ENCODE measurements at places on chromosomes 1 and 21.

DNA sequence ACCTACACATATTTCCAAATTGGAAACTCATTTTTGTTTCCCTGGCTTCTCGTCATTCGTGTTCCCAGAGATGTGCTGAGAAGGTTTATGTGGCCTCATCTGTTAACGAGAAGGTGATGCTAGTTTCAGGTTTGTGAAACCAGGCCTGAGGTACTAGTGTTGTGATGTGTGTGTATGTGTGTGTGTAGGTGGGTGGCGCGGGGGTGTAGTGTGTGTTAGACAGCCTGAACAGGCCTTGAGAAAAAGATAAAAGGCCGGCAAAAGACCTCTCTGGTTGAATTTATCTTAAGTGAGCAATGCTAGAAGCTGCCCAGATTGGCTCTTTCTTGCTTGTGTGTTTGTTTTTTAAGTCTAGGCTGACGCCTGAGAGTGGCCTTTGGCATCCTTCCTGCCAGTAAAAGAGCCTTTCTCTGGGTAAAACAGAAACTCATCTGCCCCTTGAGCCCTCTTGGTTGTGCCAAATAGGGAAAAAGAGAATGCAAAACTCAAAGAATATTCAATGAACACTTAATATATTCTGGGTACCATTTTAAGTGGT is 65.8 kb upstream of the HSD17B7 start:
- no peak for DNase-seq

DNA sequence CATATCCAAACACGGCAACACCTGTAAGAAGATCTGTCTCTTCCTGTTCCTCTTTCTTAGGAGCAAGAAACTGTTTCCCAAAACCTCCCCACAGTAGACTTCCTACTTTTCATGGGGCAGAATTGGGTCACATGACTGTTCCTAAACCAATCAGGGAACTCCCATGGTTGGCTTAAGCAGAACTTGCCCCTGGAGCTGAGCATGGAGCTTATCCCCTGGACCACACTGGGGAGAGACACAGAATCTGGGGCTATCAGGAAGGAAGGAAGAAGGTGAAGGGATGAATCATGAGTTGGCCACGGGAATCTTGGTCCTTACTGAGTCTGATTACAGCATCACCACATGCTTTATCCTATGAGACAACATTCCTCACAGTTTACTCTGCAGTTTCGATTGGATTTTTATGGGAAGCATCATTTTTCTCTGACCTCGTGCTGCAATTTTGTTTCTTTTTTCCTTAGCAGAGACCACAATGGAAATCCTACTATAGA is 81.8 kb downstream of the CDC7 start:
- DNase-seq, result no peak

DNA sequence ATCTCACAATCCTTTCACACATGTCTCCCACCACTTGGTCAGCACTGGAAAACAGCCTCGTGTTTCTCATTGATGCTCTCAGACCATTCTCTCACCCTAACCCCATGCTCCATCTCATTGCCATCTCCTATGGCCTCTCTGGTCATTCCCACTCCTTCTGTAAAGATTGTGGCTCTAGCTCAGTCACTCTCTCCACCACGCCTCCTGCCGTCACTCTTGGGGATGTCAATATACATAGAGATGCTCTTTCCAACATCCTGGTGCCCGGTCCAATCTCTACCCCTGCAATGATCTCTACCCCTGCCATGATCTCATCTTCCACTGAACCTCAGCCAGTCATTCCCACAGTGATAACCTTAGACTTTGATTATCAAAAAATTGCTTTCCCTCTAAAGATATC is 90.1 kb downstream of the NTPCR start:
- no peak for DNase-seq

GRCh38 chr1:2785631-2786328 is 15.7 kb downstream of the TTC34 start:
- DNase-seq, result no peak

DNA sequence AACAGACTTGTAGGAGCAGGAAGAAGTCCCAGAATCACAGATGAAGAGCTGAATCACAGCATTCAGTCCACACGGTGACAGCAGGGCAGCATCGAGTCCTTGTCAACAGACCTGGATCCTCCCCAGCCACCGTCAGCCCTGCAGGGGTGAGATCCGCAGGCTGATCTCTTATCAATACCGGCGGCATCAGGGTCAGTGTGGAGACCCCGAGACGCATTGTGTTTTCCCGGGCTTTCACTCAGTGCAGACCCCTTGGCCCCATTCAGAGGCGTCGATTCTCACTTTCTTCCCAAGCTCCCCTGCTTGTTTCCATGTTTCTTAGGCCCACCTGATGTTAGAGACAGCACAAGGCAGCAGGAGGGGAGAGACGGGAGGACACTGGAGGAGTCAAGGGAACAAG is 609.6 kb downstream of the PTPRU start:
- DNase-seq, result no peak

DNA sequence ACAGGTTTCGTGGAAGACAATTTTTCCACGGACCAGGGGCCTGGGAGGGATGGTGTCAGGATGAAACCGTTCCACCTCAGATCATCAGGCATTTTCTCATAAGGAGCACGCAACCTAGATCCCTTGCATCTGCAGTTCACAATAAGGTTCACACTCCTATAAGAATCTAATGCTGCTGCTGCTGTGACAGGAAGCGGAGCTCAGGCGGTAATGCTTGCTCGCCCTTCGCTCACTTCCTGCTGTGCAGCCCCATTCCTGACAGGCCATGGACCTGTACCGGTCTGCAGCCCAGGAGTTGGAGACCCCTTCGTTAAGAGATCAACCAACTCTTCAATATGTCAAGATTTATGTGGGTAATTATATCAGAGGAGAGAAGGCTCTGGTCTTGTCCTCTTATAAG is 3.3 kb upstream of the DHX9 start:
- no peak for DNase-seq

DNA sequence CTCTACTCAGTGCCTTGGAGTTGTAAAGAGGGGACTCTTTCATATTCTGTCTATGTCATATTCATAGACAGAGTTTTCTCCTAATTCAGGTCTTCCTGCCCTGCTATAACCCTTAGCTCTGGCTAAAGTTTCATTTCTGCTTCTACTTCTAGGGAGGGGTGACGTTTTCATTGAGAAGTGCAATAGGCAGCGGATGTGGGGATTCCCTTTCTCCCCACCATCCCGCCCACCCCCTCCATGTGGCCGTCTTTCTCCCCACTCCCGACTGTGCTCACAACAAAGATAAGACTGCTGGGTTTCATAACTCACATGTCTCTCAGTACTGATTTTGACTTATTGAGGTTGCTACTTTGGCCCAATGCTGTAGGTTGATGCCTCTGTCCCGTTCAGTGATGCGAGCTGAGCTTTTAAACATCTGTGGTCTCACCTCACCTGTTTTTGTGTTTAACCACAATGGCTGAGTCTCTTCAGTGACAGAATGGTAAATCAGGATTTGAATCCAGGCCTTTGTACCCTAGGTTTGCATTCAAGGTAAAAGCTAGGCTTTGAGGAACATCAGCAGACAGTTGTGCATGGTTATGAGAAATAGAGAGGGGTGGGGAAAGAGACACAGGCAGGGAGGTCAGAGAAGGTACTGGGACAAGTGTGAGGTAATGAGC is 7.8 kb upstream of the KIF14 start:
- DNase-seq, result peak; percentile 41
